ENCODE measurements at places on chromosomes 3 and 15.
A peak's percentile ranks its signal among the peaks of the same experiment; 100 is the strongest.

DNA sequence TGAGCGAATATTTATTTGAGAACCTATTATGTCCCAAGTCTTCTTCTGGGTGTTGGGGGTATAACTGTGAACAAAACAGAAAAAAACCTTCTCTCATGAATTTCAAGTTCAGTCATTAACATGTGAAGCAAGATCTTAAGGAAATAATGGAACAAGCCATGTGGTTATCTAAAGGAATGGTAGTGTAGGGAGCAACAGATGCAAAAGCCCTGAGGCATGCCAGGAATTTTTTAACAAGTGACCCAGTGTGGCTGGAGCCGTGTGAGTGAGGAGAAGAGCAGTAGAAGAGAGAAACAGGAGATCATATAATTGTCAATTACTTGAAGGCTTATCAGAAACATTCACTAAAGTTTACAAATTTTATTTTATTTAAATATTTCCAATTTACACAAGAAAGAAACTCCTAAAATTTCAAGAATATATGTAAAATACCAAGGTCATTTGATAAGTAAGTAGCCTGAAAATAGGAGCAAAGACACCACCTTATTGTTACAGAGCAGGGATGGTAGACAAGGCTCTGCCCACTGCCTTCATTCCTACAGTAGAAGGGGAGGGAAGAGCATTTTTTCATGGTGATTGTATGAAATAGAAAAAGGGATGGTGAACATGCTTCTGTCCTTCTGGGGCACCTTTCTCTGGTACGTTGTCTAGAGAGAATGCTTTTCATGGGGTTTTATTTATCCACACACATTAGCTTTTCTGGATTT lies 345.1 kb downstream of the PLOD2 start:
- no peak for DNase-seq

DNA sequence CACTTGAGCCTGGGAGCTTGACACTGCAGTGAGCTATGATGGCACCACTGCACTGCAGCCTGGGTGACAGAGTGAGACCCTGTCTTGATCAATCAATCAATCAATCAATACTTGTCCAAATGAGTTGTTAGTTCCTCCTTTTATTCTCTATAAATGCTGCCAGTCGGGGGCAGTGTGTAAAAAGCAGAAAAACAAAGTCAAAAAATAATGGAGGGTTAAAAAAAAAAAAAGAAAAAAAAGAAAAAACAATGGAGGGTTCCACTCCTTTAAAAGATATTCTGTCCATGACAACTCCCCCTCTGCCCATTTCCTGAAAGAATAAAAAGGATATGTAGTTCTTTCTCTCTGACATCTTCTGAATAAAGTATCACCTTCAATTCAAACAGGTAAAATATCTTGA lies 1068.6 kb downstream of the FHIT start:
- no peak for DNase-seq

GRCh38 chr3:197189623-197190022 lies 108.8 kb downstream of the DLG1 start:
- no peak for DNase-seq

- DNase-seq, result no peak
Measured at GRCh38 chr3:27095553-27096222, 273.5 kb downstream of the NEK10 start.

- peak; percentile 100 for DNase-seq
Measured at GRCh38 chr15:100602064-100602822, at the start of the genes ASB7 and LINS1. Gene ASB7 (plus strand): TSS chr15:100602589. CDS start chr15:100612217, 9,628 bp downstream. Gene LINS1 (minus strand): TSS chr15:100602184. CDS start chr15:100580842, 21,342 bp downstream.

- DNase-seq, result no peak
Measured at GRCh38 chr3:161163297-161163696, 57.8 kb upstream of the NMD3 start.

DNA sequence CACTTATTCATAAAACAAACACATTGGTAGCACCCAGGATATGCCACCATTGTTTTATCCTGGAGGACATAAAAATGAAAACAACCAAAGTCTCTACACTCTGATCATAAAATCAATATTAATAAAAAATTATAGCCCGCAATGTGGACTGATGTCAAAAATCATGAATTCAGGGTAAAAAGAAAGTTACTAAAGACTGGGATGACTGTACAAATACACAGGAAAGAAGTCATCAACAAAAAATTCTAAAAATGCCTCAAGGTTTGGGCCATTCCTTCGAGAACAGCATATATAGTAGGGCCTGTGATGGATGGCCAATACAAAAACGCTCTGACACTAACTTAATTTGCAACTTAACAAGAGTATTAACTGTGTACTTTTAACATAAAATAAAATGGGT lies 76.8 kb downstream of the THBS1 start:
- DNase-seq, result no peak

- no peak for DNase-seq
Measured at GRCh38 chr3:115903843-115904242, 280.5 kb downstream of the GAP43 start.

DNA sequence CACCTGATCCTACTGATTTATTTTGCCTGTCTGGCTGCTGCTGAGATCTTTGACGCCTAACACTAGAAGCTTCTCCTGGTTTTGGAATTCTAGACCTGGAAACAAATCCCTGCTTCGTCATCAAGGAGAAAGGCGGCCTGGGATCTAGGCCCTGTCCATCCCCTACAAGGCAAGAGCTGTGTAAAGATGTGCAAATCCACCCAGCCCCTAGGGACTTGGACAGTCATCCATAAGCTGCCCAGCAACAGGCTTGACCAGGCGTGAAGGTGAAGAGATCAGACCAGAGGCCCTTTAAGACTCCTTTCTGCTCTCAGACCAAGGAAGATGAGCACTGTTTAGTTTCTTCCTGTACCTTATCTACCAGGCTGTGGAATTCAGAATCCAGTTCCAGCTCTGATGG lies 32.2 kb downstream of the SLC41A3 start:
- DNase-seq, result no peak

DNA sequence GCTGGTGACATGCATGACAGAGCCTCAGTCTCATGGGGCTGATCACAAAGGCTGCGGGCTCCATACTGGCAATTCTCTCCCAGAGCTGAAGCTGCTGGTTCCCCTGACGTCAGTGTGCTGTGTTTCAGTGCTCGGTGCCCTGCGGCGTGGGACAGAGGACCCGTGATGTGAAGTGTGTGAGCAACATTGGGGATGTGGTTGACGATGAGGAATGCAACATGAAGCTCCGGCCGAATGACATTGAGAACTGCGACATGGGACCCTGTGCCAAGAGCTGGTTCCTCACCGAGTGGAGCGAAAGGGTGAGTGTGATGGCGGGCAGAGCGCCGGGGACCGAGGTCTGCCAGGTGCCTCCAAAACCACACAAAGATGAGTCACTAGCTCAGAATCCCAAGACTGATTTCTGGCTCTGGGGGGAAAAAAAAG lies 62.0 kb upstream of the NR2E3 start:
- no peak for DNase-seq

- no peak for DNase-seq
Measured at GRCh38 chr3:12308517-12308916, 19.6 kb downstream of the PPARG start.

DNA sequence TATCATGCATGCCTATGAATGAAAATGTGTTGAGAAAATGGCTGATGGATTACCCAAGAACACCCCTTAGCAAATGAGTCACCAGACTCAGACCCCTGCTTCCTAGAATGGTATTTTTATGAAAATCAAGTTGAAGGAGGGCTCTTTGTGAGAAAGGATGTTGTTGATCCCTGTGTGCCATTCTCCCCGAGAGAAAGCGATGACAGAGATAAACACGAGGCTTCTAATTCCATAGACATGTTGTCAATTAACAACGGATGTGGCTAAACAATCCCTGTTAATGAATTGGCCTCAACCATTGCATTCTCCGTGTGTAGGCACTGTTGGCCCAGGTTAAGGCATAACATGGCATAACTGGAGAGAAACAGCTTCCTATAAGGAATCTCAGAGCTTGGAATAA lies 5.8 kb upstream of the OXTR start:
- DNase-seq, result no peak

DNA sequence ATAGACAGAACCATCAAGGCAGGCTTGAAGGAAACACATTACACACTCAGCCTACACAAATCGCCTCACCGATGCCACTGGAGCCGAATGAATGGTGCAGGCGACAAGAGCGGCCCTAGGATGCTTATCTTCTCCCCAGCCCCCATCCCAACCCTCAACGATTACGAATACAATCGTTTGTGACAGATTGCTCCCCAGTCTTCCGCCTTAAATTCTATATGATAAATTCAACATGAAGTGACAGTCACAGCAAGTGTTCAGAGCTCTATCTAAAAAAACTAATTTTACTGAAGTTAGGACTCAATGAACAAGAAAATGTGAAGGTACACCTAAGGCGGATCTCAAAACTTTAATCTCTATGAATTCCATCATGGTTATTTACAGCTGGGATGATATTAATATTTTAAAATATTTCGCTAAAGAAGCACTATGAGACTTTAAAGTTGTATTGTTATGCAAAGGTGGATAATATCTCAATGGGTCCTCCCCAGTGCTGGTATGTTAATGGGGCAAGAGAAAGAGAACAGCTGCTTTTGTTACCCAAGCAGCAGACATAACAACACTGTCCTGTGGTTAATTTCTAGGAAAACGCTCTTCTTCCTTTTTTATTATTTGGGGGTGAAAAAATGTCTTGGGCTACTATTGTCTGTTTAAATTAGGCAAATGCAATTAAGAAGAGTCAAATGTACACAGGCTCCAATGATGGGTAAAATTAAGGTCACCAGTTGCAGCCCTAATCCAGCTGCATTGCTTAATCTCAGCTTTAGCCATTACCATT lies 147.6 kb upstream of the NR2F2 start:
- no peak for DNase-seq

DNA sequence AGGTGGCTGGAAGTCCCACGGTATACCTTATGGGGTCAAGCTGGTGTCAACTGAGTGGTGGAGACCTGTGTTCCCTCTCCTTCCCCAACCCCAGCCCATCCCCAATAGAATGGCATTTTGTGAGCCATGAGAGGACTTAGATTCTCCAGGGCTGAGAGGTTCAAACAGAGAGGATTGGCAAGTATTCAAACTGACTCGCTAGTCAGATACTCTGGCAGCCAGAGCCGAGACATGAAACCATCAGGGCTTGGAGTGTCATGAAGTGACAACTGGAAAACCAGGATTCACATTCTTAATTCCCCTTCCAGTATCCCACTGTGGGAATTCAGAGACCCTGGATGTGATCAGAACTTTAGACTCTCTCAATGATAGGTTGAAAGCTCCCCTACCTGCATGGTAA lies 159.4 kb upstream of the SNTN start:
- DNase-seq, result no peak

DNA sequence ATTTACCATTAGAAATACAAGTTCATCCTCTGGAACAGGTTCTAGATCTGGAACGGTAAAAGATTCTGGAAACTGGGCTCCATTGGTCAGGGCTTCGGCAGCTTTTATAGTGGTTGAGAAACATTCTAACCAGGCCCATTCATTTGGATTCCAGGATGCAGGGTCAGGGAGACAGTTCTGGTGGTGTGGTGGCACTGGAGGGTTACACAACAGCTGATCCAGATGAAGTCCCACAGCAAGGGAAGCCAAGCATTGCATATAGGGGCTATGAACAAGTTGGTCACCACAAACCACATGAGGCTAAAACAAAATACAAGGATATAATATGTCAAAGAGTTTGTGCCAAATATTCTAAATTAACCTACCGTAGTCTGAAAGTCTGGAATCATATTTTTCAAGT lies 43.0 kb downstream of the FBXL22 start:
- no peak for DNase-seq

- no peak for DNase-seq
Measured at GRCh38 chr15:25882466-25882865, 19.3 kb upstream of the ATP10A start.

- no peak for DNase-seq
Measured at GRCh38 chr3:40043444-40043755, 234.0 kb downstream of the MYRIP start.

DNA sequence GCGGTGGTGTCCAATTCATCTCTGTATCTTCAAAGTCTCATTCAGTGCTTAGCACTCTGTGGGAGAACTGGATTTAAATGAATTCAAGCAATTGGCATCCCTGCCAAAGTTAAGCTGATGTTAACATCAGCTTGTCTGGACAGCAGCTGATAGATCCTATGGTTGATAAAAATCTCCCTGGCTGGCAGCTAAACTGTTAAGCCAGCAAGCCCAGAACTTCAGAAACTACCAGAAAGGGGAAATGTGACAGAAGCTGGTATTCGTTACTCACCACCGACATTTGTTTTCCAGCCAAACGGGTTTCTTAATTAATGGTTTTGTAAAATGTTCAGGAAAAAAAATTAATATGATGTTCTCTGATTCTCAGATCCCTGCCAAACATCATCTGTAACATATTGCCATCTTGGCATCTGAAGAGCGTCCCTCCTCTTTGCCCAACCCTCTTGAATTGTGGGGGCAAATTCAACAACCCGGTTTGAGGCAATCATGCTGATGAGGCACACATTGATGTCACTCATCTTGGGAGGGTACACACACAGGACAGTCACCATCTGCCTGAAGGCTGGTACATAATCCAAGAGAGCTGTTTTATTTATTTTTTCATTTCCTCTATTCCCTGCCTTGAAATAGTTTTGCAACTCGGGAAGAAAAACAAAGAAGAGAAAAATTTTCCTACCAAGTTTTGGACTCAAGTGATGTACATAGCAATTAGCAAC lies 76.3 kb upstream of the ABHD17C start:
- DNase-seq, result no peak

GRCh38 chr3:15345066-15345607 lies 12.8 kb upstream of the SH3BP5 start:
- DNase-seq, result no peak

- DNase-seq, result no peak
Measured at GRCh38 chr3:10119376-10119775, 3.9 kb downstream of the BRK1 start.

GRCh38 chr15:47383102-47383501 lies 334.2 kb upstream of the SEMA6D start:
- DNase-seq, result no peak

DNA sequence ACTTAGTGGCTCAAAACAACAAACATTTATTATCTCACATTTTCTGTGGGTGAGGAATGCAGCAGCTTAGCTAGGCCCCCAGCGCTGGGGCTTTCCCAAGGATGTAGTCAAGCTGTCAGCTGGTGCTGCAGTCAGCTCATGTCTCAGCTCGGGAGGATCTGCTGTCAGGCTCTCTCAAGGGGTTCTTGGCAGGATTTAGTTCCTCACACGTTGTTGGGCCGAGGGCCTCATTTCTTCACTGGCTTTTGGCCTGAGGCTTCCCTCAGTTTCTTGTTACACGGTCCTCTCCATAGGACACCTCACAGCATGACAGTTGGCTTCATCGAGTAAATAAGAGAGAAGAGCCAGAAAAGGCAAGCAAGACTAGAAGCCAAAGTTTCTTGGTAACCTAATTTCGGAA lies 13.7 kb upstream of the U2SURP start:
- DNase-seq, result no peak

DNA sequence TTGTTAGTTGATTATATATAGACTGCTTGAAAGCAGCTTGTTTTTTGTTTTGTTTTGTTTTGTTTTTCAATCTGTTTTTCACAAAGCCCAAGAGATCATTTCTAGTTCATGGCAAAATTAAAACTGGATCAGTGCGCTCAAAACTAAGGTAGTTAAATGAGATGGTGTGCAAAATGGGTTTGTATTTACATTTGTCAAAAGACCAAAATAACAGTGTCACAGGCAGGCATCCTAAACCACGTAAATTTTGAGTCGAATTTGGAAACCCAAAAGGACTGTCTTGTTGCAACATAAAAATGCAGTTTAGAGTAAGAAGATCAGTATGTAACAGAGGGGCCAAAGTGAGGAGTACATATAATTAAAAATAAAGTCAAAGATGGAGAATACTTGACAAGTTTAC lies 2.4 kb downstream of the DMXL2 start:
- no peak for DNase-seq

GRCh38 chr15:69143756-69144436 lies 16.5 kb upstream of the GLCE start:
- no peak for DNase-seq

GRCh38 chr15:48759921-48760320 lies 50.9 kb downstream of the CEP152 start:
- DNase-seq, result no peak

GRCh38 chr3:8589880-8590556 lies 54.6 kb downstream of the SSUH2 start:
- DNase-seq, result no peak
